Fibroblast of pulmonary artery (primary cell): ENCODE measurements at places on chromosomes 6 and 20.
A peak's percentile ranks its signal among the peaks of the same experiment; 100 is the strongest.

DNA sequence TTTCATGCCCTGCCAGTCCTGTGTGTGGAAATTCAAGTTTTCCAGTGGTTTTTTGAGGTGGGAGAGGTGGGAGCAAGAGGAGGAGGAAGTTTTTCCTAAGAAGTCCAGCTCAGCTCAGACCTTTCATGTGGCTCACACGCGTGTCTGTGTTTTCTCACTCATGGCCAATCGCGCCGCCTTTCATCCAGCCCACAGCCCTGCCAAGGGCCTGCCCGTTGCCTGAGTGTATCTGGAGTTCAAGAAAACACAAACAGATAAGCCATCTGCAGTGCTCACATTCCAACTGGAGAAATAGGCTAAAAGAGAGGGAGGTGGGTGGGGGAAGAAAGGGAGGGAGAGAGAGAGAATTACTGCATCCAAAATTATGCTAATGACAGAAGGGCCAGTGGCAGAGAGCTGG lies 12.6 kb upstream of the MPC1 start:
- DNase-seq, result no peak

DNA sequence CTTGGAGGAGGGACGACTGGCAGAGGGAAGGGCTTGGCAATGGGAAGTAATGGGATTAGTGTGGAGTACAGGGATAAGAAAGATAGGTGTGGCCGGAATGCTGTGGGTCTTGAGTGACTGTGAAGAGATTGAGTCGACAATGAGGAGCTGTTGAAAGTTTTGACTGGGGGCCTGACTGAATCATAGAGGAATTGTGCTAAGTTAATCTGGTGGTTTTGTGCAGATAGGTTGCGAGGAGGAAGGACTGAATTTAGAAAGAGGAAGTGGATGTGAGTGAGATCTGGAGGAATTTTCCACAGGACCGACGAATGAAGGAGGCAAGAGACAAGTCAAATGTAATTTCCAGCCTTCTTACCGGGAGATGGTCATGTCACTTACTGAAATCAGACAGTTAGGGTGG lies 143.9 kb upstream of the RALGAPA2 start:
- no peak for DNase-seq

- DNase-seq, result peak; percentile 29
Measured at GRCh38 chr6:87832025-87832825, 130.2 kb upstream of the AKIRIN2 start.

DNA sequence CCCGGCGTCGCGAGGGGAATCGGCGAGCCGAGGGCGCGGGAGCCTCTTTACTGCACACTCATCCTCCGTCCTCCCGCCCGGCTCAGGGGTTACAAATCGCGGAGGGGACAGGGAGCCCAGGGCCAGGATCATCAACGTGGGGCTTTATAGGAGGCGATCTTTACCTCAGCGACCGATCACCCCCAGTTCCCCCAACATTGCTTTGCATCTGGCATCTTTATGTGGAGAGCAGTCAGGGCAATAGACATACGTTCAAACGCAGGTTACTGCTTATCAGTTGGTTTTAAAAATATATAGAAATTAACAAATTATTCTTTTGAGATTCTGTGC lies 634 bp downstream of the HSF2 start:
- no peak for DNase-seq

GRCh38 chr6:162360901-162361567 lies 366.5 kb downstream of the PRKN start:
- no peak for DNase-seq

DNA sequence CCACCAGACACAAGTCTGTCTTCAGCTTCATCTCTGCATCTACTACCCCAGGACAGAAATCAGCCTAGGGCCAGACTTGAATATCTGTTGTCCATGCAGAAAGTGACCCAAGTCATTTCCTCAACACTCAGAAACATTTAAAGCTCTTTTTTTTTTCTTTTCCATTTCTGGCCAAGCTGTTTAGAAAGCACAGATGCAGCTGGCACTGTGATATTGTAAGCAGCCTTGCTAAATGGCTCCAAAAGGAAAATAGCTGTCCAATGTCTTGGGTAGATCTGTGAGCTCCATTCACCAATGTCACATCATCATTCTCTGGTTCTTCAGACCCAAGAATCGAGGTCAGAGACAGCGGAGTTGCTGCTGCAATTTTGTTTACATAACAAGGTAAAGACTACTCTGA lies 174.2 kb downstream of the PDE7B start:
- no peak for DNase-seq

GRCh38 chr6:142854589-142855488 lies 90.1 kb downstream of the HIVEP2 start:
- no peak for DNase-seq

DNA sequence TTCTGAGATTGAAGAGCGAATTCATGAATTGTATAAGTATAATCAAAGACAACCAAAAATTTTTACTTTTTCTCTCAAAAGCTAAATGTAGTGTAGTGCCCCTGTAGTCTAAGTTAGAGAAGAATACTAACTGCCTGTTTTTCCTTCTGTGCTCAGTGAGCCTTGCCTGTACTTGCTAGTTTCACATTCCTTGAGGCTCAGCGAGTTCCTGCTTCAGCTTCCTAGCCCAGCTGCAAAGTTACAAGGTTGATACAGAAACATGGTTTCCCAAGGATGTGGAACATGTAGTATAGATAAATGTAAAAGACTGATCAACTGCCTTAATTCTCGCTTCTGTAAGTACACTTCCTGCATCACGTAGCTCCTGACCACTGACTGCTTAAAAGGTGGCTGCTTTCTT lies 33.1 kb upstream of the SEC63 start:
- no peak for DNase-seq

- DNase-seq, result no peak
Measured at GRCh38 chr20:32858701-32859372, at the start of gene EFCAB8. Gene EFCAB8 (plus strand): TSS chr20:32858923. CDS start chr20:32863793, 4,870 bp downstream.

- DNase-seq, result no peak
Measured at GRCh38 chr6:63514488-63515173, 57.6 kb upstream of the LOC128125822 start.

DNA sequence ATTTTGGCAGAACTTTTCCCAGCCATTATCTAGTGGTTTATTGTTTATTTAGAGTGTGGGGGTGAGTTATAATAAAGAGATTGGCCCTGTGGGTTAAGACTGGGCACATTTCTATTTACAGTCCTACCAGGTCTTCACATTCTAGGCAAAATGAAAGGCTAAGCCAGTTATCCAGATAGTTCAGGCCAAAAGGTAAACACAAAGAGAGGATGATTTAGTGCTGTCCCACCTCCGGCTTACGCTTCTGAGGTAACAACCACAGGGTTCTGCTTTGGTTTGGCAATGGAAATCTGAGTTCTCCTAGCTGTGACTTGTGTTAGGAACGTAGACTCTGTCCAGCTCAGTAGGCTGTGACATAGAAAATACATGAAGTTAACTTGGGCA lies 50.3 kb upstream of the PTPRK start:
- no peak for DNase-seq

GRCh38 chr6:136890194-136890839 lies 31.8 kb upstream of the SLC35D3 start:
- DNase-seq, result no peak

- DNase-seq, result no peak
Measured at GRCh38 chr6:116528133-116528532, 16.7 kb downstream of the CALHM5 start.

DNA sequence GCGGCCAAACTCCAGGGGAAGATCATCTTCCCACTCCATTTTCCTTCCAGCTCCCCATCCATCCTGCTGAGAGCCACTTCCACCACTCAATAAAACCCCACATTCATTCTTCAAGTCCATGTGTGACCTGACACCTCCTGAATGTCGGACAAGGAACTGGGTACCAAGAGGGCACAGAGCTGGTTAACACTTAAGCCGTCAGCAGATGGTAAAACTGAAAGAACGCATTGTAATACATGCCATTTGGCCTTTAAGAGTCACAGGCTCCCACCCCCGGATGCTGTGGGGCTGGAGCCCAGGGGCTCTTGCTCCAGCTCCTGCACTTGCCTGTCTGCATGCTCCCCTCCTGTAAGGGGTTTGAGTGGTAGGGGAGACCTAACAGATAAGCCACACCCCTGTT lies 753.9 kb downstream of the COL12A1 start:
- DNase-seq, result no peak

GRCh38 chr6:106490030-106490429 lies 129.5 kb downstream of the CRYBG1 start:
- DNase-seq, result no peak

DNA sequence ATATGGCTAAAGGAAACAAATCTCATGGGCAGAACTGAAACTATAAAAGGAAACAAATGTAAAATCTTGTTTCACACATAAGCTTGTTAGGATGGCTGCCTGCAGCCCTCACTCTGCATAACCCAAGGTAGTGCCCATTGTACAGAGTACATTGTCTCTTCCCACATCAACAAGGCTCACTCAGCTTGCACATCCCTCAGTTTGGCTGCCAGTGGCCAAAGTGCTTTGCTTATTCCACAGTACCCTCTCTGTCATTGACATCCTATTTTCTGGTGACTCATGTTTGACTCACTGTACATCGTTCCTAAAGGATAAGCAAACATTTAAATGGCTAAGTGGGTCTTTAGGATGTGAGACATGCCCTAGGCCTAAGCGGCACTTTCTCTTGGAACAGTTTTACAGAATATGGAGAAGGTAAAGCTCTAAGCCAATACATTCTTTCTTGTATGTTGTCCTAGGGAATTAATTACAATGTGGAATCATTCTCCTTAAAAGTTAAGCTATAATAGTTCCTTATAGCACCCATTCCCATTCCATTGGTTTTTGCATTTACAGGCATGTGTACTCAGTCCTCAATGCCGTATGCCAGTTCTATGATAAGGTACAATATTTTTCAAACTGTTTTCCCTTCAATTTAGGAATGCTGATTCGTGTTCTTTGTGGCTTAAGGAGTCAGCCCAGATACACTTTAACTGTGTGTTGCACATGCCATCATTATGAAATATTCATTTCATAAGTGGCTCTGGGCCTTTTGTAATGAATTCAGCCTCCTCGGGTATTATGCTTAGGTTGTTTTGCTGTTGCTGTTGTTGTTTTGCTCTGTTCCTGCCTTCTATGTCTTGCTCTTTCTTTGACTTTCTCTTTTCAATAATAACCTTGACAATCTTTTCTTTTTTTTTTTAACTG lies 5.5 kb downstream of the ANKEF1 start:
- DNase-seq, result peak; percentile 47

DNA sequence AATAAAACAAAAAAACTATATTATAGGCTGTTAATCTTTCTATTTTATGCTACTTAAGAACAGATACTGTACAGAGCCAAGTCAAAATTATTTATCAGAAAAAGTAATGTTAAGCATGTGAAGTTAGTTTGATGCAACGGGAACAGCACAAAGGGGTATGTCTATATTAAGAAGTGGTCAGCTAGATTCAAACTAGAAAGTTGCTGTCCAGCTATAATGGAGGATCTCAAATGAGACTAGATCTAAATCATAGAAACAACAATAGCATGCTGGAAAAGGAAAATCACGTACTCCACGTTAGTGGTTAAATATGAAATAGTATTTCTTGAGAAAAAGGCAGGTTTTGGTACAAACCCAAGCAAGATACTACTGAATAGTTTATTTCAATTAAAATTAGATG lies 1124.0 kb downstream of the GRIK2 start:
- no peak for DNase-seq

DNA sequence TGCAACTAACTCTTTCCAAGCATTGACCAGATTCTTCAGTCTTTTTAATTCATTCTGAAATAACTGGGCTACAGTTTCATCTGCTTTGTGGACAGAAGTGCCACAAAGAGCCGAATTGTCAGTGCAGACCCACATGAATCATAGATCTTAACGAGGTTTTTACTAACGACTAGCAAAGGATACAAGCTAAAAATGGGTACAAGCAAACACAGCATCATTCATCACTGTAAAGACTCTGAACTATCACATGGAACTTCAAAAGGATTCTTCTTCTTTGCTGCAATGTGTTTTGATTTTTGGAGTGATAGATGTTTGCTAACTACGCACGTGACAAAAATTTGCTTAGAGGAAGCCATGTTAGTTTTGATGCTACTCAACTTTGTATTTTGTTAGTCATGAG lies 227.1 kb downstream of the ESR1 start:
- no peak for DNase-seq
